ENCODE measurements at places on chromosomes 6 and 20.

GRCh38 chr6:47440719-47441118, 36.9 kb upstream of the CD2AP start:
- no peak for DNase-seq

DNA sequence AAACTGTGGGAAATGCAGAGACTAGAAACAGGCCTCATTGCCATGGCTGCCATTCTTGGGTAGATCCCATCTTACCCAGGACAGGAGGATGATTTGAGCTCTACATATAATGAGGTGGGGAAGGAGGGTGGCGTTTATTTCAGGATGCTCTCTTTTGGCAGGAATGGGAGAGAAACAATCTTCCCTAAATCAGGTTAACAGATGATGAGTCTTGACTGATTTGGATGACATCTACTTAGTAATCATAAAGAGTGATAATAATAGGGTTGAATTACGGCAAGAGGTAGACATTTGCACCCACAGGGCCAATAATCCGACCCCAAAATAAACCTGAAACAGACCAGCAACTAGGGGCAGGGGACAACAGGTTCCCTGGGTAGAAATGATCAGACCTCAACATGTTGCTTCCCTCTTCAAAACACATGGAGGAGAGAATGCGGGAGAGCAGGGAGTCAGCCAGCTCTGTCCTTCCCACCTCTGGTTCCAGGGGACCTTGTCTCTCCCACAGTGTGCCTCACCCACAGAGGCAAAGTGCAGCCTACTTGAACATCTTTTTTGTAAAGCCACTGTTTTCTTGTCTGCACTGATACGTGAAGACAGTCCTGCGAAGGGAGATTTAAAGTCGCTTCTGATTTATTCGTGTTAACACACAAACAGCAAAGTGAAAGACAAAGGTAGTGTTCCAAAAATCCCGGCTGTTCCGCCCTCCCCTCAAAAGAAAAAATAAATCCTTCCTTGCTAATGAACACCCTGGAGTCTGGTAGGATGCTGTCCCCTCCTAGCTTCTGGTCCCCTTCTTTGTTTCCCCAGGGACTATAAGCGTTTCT, 3.9 kb downstream of the FOXQ1 start:
- DNase-seq, result no peak

DNA sequence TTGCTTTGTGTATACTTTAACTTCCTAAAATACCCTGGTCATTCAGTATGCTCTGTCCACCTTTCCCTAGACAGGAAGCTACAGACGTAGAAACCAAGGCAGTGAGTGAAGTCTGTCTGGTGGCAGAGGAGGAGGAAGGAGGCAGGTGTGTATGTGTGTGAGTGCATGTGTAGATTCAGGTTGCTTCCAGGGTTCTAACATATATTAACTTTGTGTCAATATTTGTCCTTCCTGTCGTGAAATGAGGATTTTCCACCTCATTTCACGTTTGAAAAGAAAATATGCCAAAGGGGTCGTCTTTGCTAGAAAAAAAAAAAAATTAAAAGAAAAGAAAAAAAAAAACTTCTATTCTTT, 411.5 kb downstream of the PKHD1 start:
- no peak for DNase-seq

- no peak for DNase-seq
These were observed 622.6 kb upstream of the SLC35B3 start for GRCh38 chr6:9057937-9058336.

DNA sequence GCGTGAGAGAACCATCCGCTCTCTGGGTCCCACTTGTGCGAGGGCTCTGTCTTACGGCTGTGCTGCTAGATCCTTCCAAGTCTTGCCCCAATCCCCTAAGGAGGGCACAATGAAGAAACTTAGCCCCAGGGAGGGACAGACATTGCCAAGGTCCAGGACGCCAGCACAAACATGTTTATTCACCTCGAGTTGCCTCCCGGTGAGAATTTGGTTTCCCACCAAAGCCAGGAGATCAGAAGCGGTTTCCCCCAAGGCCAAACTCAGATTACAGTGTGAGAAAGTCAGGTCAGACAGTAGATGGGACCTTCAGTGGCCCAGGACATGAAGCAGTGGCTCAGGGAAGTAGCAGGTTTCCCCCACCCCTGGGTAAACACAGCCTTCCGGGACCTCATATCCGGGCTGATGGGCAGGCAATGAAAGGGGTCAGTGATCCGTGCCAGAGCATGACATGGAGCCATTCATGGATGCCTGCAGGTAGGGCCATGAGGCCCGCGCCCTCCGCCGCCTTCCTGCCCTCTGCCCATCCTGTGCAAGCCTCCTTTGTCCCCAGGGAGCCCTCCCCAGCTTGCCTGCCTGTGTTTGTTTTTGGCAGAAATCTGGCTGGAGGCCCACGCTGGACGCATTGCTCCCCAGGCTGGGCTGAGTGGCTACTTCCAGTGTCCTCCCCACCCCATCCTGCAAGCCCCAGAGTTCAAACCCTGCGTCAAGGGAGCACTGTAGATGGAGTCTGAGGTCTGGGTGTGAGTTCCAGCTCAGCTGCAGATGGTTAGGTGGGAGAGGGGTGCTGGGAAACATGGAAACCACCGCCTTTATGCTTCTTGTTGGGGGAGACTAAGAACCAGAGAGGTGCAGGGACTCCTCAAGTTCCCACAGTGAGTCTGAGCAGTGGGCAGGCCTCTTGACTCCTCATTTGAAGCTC, 2.0 kb downstream of the BPIFB2 start:
- DNase-seq, result no peak

DNA sequence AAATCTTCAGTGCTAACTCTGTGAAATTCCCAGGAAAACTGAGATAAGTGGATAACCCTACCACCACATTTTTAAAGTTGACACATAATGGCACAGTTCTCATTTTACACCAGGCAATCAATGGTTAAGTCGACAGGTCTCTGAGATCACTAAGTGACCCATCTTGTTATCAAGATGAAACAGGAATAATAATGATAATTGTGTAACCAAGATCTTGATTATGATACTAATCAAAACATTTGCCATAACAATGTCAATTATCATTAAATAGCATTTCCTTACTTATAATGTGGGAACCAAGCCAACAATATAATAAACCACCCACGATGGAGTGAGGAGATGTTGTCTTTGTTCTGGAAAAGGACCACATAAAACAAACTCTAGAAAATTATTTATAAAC, 541.6 kb downstream of the TFAP2B start:
- no peak for DNase-seq

GRCh38 chr20:11083841-11084240, 410.0 kb upstream of the JAG1 start:
- no peak for DNase-seq

- DNase-seq, result no peak
These were observed 171.4 kb upstream of the ZNF337 start for GRCh38 chr20:25867776-25868649.

DNA sequence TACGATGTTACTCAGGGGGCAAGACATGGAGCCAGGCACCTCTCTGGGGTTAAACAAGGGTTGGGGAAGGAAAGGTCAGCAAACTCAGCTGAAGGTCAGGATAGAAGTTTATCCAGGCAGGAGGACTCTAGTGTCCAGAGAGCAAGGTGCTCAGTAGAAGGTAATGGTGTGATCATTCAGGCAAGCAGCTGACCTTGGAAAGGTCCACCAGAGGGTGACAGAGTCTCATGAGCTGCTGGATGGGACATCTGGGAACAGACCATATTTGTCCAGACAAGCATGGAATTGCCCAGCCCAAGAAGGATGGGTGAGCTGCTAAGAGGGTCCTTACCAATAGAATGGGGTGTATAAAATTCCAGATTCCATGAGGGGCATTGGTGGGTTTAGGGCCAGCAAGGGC, 89.5 kb downstream of the MAP3K7 start:
- no peak for DNase-seq

GRCh38 chr6:143755301-143755744, 77.6 kb downstream of the PHACTR2 start:
- no peak for DNase-seq

DNA sequence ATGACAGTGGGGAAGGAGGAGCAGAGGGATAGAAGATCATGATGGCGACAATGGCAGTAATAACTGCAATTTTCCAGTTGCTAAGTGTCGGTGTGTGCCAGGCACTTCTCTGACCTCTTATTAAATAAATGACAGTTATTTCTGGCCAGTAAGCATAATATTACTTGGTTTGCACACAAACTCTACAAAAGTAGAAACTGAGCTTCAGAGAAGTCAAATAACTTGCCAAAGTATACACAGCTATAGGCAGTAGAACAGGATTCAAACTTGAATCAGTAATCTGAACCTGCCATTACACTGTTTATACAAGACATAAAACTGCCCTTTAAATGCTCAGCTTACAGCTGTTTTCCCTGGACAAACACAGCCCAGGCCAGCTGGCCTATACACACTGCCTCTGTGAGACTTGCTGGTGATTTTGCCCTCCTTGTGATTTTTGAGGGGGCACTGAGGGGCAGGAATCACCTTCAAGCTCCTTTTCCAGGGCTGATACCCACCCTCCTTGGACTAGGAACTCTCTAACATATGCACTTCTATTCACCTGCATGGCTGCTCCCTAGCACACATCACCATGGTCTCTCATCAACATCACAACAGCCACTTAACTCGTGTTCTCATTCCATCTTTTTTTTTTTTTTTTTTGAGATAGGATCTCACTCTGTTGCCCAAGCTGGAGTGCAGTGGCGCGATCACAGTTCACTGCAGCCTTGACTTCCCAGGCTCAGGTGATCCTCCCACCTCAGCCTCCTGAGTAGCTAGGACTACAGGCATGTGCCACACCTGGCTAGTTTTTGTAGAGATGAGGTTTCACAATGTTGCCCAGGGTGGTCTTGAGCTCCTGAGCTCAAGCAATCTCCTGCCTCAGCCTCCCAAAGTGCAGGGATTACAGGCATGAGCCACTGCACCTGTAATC, 63.6 kb downstream of the SLC23A2 start:
- no peak for DNase-seq

All from skeletal muscle cell (primary cell).